ENCODE measurements at places on chromosomes 5 and 9. TPM values are rescaled to one million over a fixed set of nuclear protein-coding genes. Genes with fewer than 3 reads are reported as not detected.

GRCh38 chr9:32395510-32396216 lies 11.2 kb downstream of the ACO1 start:
- no peak overlapping the region for H3K4me3 ChIP-seq
- DNase-seq: no peak
- H3K36me3 ChIP-seq: no peaks in the 10 kb centered on the region
- no peaks in the 10 kb centered on the region for H3K27me3 ChIP-seq

CYLC2 gene
- total RNA-seq: not detected

- DNase-seq: no peak
- no peaks in the 10 kb centered on the region for H3K36me3 ChIP-seq
- no peaks in the 10 kb centered on the region for H3K4me1 ChIP-seq
- H3K27me3 ChIP-seq: no peaks in the 10 kb centered on the region
Observed at GRCh38 chr9:109974143-109974917, 194.3 kb downstream of the PALM2AKAP2 start.

DNA sequence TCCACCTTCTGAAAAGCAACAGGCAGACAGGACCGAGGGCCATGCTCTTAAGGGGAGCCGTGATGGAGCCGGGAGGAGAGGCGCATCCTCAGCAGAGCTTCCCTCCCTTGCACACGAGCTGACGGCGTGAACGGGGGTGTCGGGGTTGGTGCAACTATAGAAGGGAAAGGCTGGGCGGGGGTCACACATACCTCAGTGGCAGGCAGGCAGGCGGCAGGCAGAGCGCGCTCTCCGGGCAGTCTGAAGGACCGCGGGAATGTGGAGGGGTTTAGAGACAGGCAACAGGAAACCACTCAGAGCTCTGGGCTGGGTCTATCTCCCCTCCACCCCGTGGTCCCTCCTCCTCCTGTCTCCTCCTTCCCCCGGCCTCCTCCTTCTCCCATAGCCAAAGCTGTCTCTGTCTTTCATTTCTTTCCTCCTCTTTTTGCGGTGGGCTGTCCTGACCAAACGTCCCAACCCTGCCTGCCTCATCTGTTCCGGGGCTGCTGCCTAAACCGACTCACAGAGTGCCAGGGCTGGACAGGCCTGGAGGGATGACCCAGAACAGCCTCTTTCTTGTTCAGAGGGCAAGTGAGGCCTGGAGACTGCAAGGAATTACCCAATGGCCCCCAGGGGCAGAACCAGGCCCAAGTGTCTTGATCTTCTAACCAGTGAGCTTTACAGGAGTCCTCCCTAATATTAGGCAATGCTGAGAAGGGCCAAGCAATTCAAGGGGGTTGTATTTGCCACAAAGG lies at the start of gene SPARC:
TSS of gene SPARC (minus strand) at position 242 of the 734 bp plus-strand sequence. CDS start 10,727 bp downstream, outside the sequence.
- no peak within 1 kb of the TSS for H3K27ac ChIP-seq
- H3K27me3 ChIP-seq: no peaks in the 10 kb centered on the region
- peak within 1 kb of the TSS; percentile 79 for H3K4me3 ChIP-seq
- no peaks in the 10 kb centered on the region for H3K36me3 ChIP-seq
- peak; percentile 77 for DNase-seq
- H3K4me1 ChIP-seq: peaks cover 23% of the 10 kb centered on the region

SREK1 gene
- 37.0 TPM for total RNA-seq

- no peak overlapping the region for H3K27ac ChIP-seq
- H3K4me3 ChIP-seq: no peak overlapping the region
- no peaks in the 10 kb centered on the region for H3K4me1 ChIP-seq
- no peaks in the 10 kb centered on the region for H3K36me3 ChIP-seq
- no peak for DNase-seq
Observed at GRCh38 chr9:82206946-82207345, 218.4 kb downstream of the SPATA31D1 start.

PAEP gene
- not detected for total RNA-seq

DNA sequence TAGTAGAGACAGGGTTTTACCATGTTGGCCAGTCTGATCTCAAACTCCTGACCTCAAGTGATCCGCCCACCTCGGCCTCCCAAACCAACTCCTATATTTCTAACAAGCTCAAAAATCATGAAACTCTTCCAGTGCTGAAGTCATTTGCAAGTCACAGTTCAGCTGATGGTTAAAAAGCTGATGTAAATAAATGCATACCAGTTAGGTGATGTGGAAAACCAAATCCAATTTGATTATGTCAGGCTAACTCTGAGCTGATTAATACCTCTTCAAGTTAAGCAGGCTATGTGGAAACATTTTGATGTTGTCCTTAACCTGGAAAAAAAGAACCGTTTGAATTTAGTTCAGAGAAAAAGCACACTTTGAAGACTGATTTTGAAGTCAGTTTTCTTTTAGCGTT lies 51.0 kb downstream of the TMEM252 start:
- H3K4me1 ChIP-seq: no peaks in the 10 kb centered on the region
- H3K4me3 ChIP-seq: no peak overlapping the region
- no peaks in the 10 kb centered on the region for H3K27me3 ChIP-seq
- H3K36me3 ChIP-seq: no peaks in the 10 kb centered on the region
- DNase-seq: no peak
- H3K27ac ChIP-seq: no peak overlapping the region

PCSK5 gene
- total RNA-seq: 10.7 TPM

All from H1 (cell line).